ENCODE measurements at places on chromosomes 1 and 21.

DNA sequence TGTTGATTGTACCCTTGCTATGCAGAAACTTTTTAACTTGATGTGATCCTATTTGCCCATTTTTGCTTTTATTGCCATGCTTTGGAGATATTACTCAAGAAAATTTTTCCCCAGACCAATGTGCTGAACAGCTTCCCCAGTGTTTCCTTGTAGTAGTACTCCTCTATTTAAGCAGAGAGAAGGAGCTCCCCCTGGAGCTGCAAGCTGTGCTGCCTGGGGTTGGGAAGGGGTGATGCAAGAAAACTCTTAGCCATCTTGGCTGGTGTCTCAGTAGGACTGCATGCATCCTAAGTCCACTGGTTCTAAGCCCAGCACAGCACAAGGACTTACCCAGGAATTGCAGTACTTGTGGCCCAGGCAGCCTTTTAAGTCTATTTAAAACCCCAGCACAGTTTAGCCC lies 121.6 kb downstream of the NTMT2 start:
- DNase-seq = no peak

- DNase-seq = no peak
Observed at GRCh38 chr1:241391926-241392710, 35.1 kb upstream of the RGS7 start.

DNA sequence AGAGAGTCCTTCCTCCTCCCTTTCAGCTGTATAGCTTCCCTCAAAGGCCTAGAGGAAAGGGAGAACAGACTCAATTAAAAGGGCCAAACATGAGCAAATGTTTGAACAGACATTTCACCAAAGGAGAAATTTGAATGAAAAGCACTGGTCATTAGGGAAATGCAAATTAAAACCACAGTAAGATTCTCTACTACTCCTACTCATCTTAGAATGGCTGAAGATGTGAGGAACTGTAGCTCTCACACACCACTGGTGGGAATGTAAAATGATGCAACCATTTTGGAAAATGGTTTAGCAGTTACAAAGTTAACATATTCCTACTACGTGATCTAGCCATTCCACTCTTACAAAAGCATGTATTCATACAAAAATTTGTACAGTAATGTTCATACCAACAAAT lies 253.0 kb upstream of the HOOK1 start:
- no peak for DNase-seq

DNA sequence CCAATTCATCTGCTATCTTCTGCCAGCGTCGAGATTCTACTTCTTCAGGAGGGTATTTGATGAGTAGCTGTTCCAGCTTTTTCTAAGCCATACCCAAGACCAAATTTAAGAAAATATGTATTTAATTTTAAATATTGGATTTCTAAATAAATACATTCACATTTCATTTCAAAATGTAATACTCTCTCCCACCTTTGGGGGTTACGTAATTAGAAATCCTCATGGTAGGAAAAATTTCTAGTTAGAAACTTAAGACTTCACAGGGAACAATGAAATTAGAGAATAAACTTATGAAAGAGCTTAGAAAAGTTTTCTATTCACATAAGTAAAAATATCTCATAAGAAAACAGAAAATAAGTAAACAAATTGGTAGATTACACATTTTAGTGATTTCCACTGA lies 102.9 kb downstream of the ZZZ3 start:
- DNase-seq = no peak

- DNase-seq = no peak
Observed at GRCh38 chr1:213466541-213466940, 415.5 kb downstream of the RPS6KC1 start.

- no peak for DNase-seq
Observed at GRCh38 chr1:163897412-163898155, 575.8 kb downstream of the NUF2 start.

DNA sequence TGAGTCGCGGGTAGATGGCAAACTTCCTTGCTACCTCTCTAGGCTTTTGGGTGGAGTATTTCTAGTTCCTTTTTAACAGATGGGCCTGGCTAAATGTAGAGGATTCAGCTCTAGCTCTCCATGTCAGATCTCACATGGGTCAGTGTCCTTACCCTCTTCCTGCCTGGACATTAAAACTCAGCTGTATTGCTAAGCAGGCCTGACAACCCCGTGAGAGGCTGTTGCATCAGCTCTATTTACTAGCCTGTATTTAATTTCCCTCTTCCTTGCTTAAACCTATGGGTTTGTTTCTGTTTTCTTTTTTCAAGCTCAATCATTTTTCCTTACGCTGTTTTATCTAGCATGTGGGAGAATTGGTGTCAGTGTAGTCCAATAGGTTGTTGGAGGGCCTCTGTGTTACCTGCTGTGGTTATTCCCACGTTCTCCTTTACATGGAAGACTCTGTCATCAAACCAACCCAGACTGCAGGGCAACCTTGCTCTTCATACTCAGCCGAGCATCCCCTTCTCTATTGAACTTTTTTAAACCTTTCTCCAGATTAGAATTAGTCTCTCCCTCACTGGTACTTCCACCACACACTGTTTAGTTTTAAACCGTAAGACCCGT lies 79.5 kb upstream of the BACH1 start:
- no peak for DNase-seq

DNA sequence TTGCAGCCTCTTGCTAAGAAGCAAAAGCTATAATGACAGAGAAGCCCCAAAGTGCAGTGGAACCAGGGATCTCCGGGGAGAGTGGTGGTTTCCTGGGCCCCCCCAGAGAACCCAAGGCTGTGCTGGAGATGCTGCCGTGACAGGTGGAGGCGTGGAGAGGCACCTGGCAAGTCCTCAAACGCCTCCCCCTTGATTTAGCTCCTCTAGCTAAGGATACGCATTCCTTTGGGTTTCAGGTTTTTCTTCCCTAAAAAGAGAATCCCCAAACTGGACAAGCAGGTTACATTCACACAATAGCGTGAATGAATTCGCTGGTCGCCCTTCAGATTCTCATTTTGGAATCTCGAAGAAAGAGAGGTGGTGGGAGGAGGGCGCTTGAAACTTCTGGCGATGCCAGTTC lies 853 bp upstream of the ATP1A1 start:
- no peak for DNase-seq

GRCh38 chr21:46052703-46053651 lies 44.9 kb upstream of the COL6A2 start:
- DNase-seq = no peak

DNA sequence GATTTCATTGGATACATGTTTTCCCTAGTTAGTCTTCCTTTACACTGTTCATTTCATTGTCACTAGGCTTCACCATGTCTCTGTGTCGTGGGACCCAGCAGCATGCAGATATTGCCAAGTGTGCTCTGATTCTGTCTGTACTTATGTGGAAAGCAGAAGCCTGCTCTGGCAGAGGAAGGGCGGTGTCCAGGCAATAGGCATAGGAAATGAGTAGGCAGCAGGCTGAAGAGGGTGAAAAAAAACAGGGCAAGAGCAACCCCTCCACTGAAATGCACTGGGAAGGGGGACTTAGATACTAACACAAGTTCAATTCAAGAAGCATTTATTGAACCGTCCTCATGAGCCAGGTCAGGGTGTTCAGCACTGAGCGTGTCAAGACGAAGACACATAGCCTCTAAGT lies 85.2 kb upstream of the VAV3 start:
- no peak for DNase-seq

GRCh38 chr1:162252214-162252613 lies 124.4 kb downstream of the SPATA46 start:
- DNase-seq = no peak

DNA sequence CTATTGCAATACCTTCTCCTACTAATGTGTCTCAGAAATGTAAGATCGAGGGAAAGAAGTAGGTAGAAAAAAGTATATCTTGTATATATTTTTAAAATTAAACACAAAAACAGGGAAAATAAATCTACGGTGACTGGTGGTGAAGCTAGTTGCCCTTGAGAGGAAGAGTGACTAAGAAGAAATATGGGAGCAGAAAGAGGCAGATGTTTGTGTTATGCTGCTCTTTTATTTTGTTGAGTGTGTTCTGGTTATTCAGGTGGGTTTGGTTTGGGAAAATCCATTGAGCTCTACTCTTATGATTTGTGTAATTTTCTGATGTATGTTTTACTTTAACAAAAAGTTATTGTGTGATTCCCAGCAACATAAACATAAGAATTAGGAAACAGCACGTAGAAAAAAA lies 444.9 kb upstream of the B3GALT2 start:
- DNase-seq = no peak

GRCh38 chr1:151998611-151999362 lies 5.1 kb upstream of the S100A10 start:
- no peak for DNase-seq

DNA sequence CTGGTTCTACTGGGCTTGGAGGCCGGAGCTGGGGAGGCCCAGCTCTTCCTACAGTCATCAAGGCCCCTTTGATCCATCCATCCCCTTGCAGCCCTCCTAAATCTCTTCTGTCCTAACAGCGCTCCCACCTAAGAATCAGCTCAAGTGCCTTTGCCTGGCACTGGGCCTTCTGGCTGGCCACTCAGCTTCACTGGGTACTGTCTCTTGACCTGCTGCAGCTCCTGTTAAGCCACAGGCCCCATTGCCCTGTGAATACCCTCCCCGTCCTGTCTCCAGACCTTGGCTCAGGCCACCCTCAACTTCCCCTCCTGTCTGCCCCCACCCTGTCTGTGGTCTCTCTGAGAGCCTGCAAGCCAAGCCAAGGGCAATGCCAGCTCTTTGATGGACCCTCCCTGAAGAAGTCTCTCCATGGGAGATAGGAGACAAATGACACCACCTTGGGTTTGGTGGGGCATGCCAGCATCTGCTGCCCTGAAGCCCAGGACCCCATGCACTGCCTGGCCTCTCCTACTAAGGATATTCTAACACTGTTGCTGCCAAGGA lies 27.3 kb downstream of the FAM151A start:
- no peak for DNase-seq

DNA sequence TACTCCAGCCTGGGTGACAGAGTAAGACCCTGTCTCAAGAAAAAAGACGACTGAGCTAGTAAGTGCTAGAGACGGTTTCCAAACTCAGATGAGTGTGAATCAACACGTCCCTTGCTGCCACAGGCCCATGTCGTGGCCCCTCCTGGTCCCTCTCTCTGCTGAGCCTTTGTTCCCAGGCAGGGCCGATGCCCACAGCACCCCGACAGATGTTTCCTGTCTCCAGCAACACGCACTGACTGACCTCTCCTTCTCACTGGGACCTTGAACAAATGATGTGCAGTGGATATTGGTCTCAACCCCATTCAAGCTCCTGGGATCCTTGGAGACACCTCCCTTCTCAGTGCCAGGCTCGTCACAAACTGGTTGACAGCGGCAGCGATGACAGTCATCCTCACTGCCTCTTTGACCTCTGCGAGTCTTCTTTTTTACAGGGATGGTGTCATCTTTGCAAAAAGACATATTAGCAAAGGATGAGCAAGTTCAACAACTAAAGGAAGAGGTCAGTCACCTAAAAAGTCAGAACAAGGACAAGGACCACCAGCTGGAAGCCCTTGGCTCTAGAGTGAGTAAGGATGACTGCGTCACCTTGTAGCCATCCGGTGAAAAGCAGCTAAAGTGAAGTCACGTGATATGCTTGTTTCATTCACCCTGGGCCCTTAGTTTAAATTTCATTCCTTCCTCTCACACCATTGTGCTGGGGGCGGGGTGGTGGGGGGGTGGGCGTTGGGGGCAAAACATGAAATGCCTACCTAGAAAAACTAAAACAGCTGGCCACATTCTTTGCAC lies 65.8 kb downstream of the FHAD1 start:
- no peak for DNase-seq

GRCh38 chr21:35559829-35560225 lies 500.5 kb downstream of the SETD4 start:
- no peak for DNase-seq

GRCh38 chr1:204879351-204879750 lies 8.7 kb downstream of the NFASC start:
- no peak for DNase-seq

DNA sequence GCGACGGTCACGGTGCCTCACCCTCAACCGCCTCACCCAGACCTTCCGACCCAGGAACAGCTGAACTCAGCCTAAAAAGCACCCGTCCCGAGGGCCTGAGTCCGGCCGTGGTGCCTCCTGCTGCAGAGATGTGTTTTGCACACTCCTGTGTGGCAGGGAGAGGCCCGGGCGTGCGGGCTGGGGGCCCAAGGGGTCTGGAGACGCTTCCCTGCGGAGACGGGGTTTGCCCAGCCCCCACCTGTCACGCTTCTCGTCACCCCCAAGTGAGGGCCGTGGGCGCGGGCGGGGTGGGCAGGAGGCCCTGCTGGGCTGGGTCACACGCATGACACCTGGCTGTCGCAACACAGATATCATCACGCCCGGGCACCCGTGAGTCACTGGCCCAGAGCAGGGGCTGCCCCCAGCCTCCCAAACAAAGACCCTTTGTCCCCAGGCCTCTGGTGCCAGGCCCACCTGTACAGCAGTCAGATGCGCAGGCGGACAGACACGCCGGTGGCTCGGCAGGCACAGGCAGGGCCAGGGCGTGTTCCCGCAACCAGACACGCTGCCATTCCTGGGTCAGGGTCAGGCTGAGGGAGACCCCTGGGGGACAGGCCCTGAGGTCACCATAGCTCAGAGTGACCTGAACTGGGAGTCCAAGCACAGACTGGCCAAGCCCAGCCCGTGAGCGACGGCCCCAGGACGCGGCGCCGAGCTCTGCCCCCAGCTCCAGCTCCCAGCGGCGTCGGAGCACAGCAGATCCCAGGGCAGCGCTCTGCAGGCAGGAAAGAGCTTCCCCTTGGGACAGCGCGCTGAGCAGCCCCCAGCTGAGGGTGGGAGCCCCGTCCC lies 6.1 kb downstream of the B3GALT6 start:
- DNase-seq = no peak

DNA sequence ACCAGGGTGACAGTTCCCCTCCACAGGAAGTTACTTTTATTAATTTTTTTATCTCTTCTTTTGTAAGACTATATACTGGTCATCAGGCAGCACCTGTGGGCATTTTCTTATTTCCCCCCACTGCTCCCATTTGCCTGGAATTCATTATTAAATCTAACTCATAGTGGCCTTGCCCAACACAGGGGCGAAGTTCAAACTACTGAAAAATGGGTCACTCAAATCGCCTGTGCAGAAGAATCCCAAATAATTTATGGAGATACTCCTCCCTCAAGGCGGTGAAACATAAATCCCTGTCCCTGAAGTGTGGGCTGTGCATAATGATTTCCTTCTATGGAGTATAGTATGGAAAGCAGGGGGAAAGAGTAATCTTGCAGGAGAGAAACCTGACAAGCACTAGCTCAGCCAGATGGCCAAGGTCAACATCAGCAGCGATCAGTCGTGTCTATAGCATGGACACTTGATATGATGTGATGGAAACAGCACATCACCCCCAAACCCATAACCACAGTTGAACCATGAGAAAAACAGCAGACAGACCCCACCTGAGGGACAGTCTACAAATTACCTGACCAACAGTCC lies 7.9 kb downstream of the CAMK2N1 start:
- no peak for DNase-seq

GRCh38 chr1:109595531-109595930 lies 23.9 kb downstream of the GNAT2 start:
- no peak for DNase-seq

DNA sequence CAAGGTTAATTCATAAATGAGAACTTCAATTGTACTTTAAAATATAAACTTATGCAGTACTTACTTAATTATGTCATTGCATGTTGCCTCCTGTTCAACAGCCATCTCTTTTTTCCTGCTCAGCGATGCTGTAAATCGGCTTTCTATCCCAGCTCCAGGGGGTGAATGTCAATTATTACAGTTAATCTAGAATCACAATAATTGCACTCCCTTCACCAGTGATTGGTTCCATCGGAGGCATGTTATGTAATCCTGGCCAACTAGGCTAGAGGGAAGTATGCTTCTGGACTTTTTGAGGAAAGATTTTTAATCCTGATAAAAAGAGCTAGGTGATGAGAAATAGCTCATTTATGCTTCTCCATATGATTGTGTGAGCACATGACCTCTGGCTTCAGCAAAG lies 53.8 kb upstream of the SGIP1 start:
- no peak for DNase-seq

- peak; percentile 0 for DNase-seq
Observed at GRCh38 chr1:97668945-97669344, 251.9 kb downstream of the DPYD start.

Measured in amygdala (tissue), 56 donors.